Left renal pelvis (tissue), 4 donors: ENCODE measurements at places on chromosomes 2 and 18. TPM values are rescaled to one million over a fixed set of nuclear protein-coding genes. Genes with fewer than 3 reads are reported as not detected.

PAIP2B gene
- polyA plus RNA-seq = 6.5 TPM

SPATA3 gene
- not detected for polyA plus RNA-seq

DNA sequence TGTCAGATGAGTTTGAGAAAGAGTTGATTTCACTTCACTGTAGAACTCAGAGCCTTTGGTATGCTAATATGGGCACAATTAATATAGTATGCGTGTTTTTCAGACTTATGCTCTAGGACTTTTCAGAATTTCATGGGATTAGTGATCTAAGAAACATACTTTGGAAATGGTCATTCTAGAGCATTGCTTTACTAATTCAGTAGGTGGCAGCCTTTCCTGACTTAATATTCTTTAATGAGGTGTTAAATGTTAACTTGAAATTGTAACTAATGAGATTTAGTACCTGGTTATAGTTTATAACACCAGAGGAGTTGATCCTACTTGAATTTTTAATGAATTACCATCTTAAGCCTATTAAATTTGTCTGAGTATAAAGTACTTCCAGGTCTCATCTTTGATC lies 28.4 kb downstream of the ACTR2 start:
- DNase-seq = no peak

GRCh38 chr2:109208951-109209335 lies 79.9 kb downstream of the SH3RF3 start:
- DNase-seq = no peak

- no peak for DNase-seq
Observed at GRCh38 chr2:236352761-236353593, 88.8 kb upstream of the ASB18 start.

GRCh38 chr2:115422004-115422634 lies 979.7 kb downstream of the DPP10 start:
- DNase-seq = no peak

DNA sequence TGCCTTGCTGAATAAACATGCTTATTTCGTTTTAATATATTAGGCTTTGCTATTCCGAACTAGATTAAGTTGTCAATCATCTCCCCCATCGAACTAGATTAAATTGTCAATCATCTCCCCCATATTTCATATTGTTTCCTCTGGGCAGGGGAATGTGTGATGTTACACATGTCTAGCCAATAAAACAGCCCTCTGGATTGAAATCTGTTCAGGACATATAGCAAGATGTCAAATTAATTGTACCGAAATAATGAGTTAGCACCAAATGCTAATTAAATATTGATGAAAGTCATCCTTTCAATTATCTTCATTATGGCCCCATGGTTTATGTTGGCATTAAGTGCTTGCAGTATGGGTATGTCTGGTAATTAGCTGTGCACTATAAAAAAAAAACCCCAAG lies 135.5 kb downstream of the SPOPL start:
- DNase-seq = no peak

- no peak for DNase-seq
Observed at GRCh38 chr2:175595139-175595538, 406.9 kb downstream of the LNPK start.

CGREF1 gene
- 10.5 TPM for polyA plus RNA-seq
